ENCODE measurements at places on chromosomes 7 and 10.

GRCh38 chr10:72630144-72630543 lies 4.3 kb upstream of the MICU1 start:
- no peak for DNase-seq

DNA sequence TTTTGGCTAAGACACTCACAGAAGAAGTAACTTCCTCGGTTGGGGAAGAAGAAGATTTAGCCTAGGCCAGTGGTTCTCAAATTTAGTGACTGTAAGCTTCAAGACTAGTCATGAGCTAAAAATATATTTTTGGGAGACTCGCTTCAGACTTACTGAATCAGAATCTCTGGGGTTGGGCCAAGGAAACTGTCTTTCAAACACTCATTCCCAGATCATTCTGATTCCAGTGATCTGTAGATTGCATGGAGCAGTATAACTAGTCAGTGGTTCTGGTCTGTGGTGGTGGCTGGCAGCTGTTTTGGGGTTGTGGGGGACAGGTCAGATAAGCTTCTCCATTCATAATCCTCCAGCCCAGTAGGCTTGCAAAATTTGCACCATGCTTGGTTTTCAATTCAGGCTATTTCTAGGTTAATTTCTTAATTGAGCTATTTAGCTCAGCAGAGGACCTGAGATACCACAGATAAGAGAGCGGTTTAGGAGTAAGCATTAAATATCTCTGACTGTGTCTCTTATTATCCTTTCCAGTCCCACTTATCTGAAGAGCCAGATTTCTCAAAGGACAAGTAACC lies 3.8 kb upstream of the KAT6B start:
- no peak for DNase-seq

DNA sequence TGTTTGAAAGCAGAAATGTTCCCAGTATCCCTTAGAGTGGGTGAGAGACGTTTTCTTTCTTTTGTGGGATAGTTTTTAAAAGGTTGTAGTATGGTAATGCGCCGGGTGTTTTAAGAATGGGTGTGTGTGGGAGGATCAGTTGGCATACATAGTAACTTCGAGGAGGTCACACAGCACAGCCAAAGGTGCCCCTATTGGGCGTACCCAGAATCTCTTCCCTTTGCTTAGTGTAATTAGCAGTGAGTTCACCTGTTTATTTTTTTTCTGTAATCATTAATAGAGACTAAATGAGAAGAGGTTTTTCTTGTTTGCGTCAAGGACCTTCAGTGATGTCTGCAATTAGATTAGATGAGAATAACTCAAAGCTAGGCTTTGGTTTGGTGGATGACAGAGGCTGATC lies 1.5 kb downstream of the PLEKHA8 start:
- peak; percentile 15 for DNase-seq

- DNase-seq, result no peak
Observed at GRCh38 chr10:105192861-105193260, 551.8 kb downstream of the SORCS3 start.

DNA sequence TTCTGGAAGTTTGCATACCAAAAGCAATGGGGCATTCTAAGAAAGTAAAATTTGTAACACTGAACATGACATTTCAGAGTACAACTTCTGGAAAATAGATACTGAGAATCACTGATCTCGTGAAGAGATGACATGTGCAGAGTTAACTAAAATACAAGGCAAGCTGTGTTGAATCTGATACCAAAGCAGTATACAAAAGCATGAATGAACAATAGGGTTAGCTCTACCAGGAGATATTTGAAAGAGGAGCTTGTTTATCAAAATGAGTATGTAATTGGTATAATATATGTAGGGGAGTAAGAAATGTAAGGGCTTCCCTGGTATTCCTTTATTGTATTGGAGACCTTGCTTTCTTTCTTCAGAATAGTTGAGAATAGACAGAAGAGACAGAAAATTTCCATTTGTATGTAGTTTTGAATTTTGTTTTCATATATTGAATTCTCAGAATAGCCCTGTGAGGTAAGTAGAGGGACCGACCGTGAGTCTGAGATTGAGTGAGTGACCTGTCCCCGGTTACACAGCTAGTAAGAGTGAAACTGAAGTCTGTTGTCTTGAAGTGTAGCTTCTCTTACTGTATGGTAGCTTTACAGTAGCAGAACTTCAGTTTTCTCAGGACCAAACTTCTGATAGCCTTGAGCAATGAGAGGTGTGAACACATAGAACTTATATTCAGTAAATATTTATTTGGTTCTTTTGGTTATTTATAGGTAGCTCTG lies 5.0 kb downstream of the HBP1 start:
- DNase-seq, result no peak

DNA sequence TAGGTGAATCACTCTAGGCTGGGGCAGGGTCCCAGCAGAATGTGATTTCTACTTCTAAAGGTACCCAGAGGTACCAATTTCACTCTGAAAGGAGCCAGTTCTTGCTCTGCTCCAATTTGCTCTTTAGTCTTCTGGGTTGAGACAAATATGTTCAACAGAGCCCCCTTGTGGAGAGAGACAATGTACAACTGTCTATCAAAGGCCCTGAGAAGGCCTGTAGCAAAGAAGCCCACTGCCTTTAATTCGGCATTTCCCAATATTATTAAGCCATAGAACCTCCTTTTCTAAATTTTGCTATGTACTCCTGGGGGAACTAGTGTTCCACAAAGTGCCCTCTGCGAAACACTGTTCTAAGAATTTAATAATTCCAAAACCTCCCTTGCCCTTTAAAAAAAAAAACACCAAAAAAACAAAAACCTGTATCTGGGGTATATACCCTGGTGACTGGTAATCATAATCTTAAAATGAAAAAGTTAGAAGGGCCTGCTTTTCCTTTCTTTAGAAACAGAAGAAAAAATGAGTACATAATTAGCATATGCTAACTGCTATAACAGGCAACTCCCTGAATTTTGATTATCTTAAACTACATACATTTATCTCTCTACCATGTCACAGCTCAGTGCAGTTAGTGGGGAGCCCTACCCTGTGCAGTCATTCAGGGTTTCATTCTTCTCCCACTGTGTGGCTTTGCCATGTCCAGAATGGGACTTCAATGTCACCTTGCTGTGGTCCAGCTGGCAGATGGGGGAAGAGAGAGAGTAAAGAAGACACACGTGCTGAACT lies 160.9 kb upstream of the BMPER start:
- no peak for DNase-seq

Data from stimulated activated CD4-positive, alpha-beta T cell treated with anti-CD3 and anti-CD28 coated beads, Interleukin-1b, Interleukin-23, amount 100 ng/mL, for 48 hours (primary cell).